ENCODE measurements at places on chromosomes 6 and 20.
A peak's percentile ranks its signal among the peaks of the same experiment; 100 is the strongest.

- peak; percentile 14 for DNase-seq
Measured at GRCh38 chr20:53827292-53828087, 233.9 kb upstream of the ZNF217 start.

- DNase-seq = no peak
Measured at GRCh38 chr6:63690221-63690620, 54.6 kb downstream of the PHF3 start.

DNA sequence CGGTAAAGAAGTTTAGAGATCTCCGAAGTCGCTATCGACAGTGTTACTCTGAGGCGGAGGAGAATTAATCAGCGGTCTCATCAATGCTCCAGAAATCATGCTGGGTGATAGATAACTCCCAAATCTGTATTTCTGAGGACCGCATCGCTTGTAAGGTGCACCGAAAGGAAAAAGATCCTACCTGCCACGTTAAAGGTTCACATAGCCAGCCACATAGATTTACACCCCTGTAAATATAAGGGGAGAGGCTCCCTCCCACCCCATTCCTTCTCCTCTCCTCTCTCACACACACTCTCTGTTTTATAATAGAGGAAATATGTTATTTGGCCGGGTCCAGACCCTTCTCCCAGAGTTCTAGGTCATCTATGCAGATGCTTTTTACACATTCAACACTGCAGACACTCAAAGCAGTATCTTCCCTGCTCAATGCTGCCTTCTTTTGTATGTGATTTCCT lies 620 bp upstream of the DEK start:
- DNase-seq = no peak

- DNase-seq = peak; percentile 19
Measured at GRCh38 chr6:2632368-2632767, 118.4 kb downstream of the MYLK4 start.

DNA sequence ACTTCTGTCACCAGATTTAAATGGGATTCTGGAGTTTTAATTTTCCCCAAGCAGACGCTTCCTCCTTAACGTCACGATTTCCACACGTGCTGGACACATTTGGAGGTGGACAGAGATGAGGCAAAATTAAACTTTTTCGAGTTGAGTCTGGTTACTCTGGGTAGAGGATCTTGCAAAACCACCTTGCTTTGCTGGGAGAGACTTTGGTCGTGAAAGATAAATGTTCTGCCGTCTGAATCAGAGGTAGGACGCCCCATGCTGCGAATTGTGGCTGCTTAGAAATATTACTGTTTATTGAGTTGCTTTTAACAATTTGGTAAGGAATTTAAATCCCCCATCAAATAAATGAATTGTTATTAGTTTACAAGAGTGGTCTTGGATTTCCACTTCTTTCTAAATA lies 46.8 kb downstream of the CTCFL start:
- DNase-seq = no peak

Measured in GM23248 (cell line).